ENCODE measurements at places on chromosomes 6 and 20. TPM values are rescaled to one million over a fixed set of nuclear protein-coding genes. Genes with fewer than 3 reads are reported as not detected.

DNA sequence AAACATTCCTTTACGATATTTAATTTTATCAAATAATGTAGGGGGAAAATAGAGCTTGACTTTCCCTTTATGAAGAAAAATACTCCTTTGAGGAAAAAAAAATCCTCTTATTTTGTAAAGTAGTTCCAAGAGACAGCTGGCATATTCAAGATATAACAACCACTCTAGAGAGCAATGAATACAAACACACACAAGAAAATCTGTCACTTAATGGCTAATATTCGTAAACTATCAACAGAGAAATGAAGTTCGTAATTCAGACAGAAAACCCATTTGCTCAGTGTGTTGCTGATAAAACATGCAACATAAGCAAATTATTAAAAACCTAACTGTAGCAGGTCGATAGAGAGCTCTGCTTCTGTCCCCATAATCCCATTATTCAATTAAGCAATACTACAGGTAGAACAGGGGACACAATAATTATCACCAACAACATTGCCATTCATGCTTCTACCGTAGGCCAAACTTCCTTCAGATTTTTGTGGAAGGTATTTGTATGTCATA lies 714.4 kb upstream of the MARCKS start:
- DNase-seq = no peak

- DNase-seq = no peak
These were observed 273.4 kb downstream of the MEI4 start for GRCh38 chr6:77926198-77926751.

- no peak for DNase-seq
These were observed 248.5 kb downstream of the FOXC1 start for GRCh38 chr6:1858196-1858595.

DNA sequence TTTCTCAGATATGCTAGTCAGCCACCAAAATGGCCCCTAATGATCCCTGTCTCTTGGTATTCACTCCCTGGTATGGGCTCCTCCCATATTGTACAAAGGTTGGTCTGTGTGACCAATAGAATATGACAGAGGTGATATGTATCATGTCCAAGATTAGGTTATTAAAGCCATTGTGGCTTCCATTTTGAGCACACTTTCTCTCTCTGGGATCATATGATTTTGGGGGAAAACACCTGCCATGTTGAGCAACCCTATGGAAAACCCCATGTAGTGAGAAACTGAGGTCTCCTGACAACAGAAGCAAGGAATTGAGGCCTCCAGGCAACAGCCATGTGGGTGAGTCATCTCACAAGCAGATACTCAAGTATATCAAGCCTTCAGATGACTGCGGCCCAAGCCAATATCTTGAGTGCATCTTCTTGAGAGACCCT lies 7.1 kb upstream of the ZNF318 start:
- no peak for DNase-seq

DNA sequence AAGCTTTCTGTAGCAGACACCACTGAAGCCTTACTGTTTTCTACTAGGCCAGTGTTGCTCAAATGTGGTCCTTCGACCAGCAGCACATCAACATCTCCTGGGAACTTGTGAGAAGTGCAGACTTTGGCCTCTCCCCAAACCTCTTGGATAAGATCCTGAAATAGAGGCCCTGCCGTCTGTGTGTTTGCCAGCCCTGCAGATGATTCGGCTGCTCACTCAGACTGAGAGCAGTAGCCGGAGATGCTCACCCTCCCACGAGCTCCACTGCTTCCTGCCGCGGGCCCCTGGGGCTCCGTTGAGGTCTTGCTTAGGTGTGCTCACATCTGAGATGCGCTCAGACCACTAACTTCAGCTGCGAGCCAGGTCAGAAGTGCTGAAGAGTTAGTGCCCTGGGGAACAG lies 129.5 kb upstream of the SSTR4 start:
- no peak for DNase-seq

The SLC17A3 gene
- total RNA-seq = not detected

DNA sequence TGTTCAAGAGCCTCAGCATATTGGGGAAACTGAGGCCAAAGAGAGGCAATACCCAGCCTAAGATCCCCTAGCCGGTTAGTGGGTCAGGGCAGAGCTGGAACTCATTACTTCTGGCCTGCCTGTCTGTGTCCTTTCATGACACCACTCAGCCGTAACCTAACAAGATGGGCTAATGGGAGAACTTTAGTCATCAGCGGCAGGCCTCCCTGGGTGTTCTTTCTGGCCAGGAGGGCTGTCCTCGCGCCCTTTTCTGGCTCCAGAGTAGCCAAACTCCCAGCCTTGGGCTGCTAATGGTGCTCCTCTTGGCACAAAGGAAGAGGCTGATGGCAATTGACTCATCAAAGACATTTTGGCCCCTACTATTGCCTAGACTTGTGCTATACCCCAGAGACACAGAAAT lies 76.6 kb downstream of the NCR2 start:
- no peak for DNase-seq

DNA sequence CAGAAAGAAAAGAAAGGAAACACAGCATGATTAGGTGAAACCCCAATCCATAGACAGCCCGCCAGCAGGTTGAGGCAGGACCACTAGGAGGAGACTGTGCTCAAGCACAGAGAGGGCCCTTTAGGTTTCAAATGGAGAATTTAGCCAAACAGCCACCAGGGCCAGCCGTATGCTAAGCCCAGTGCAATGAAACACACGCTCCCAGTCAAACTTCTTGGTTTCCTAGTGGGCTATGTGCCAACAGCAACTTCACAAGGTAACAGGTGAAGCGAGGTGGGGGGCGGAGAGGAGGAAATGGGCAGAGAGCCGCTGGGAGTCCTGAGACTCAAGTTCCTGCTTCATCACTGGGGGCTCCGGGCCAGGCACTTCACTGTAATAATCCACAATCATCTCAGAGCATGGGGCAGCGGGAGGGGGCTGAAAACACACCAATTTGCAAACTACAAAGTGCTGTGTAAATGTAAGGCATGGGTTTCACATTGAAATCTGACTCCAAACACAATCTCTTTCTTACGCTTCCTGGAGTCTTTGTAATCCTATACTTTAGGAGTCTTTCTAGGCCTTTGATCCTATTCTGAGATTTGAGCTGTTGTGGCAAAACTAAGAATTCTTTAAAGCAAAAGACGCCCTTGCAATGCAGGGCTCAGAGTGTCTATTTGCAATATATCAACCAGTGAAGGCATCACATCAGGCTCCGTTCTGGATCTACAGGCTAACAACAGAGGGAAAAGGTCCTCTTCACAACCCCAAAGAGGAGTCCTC lies 117.3 kb downstream of the OPRM1 start:
- peak; percentile 14 for DNase-seq

The TOX2 gene
- total RNA-seq = 28.4 TPM

The ZC3H12D gene
- not detected for total RNA-seq

- no peak for DNase-seq
These were observed 297.3 kb upstream of the JAG1 start for GRCh38 chr20:10971096-10971495.

- DNase-seq = peak; percentile 68
These were observed 65.0 kb upstream of the EEF1A1 start for GRCh38 chr6:73585566-73586415.

DNA sequence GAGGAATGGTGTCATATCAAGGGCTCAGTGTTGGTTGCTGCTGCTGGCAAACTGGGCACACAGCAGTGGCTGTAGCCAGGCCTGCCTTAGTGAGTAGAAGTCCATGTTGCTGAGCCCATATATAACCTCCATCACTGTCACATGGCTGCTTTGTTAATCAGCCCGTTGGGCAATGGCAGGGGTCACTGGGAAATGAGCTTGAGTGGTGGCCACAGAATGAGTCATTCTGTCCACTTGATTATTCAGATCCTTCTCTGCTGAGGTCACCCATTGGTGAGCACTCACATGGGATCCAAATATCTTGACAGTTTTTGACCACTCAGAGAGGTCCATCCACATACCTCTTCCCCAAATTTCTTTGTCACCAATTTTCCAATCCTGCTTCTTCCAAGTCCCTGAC lies 898.9 kb upstream of the EYS start:
- no peak for DNase-seq

The ZNF337 gene
- total RNA-seq = 16.5 TPM

The MAPK13 gene
- 5.8 TPM for total RNA-seq

The EPB41L2 gene
- 91.5 TPM for total RNA-seq

GRCh38 chr6:134293659-134294161 lies 24.2 kb downstream of the SGK1 start:
- DNase-seq = no peak

The MYLK2 gene
- 2.9 TPM for total RNA-seq

- no peak for DNase-seq
These were observed 1085.6 kb downstream of the KIF16B start for GRCh38 chr20:15487682-15488081.

DNA sequence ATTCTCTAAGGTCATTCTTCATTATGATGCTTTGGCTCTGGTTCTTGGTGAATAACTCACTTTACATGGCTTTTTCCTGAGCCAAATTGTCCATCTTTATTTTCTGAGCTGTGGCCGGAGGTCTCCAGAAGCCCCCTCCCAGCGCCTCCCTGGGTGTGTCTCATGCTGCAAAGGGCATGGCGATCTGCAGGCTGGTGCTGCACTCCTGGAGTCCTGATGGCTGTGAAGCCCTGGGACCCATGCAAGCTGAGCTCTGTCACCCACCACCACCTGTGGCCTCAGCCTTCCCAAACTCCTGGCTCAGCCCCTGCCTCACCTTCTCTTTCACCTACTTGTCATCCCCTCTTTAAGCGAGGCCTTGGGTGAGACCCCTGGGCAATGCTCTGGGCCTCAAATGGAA lies 96.9 kb downstream of the CEBPB start:
- no peak for DNase-seq

DNA sequence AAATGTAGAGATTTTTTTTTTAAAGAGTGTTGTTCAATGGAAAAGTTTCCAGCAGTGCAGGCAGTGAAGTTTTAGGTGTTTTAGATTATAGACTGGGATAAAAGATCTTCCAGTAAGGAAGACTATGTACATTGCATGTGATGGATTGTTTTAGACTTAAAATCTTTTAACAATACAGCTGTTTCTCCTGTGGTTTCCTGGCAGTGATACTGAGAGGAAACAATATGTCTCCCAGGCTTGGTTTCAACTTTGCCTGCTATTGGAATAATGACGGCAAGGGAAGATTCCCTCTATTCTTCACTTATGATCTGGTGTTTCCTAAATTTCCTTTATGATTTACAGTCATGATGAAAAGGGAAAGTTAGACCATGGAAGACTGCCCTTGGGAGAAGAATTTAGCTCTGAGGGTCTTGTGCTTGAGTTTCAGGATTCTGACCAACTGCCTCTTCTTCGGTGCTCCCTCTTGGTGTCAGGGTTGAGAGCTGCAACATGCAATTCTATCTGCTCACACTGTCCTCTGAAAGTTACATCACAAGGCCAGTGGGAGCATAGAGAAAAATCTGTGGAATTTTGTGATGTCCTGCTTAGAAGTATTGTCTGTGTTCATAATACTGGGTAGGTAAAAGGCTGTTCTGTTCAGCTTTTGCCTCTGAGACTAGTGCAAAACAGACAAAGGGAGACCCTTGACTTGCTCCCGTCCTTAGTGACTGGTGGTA lies 262.8 kb upstream of the MAN1A1 start:
- no peak for DNase-seq

GRCh38 chr6:12258591-12259075 lies 31.5 kb upstream of the EDN1 start:
- no peak for DNase-seq

All from glomerular endothelial cell (primary cell).